ENCODE measurements at places on chromosomes 6 and 20.

- DNase-seq: no peak
Observed at GRCh38 chr6:75023634-75024033, 182.2 kb downstream of the COL12A1 start.

DNA sequence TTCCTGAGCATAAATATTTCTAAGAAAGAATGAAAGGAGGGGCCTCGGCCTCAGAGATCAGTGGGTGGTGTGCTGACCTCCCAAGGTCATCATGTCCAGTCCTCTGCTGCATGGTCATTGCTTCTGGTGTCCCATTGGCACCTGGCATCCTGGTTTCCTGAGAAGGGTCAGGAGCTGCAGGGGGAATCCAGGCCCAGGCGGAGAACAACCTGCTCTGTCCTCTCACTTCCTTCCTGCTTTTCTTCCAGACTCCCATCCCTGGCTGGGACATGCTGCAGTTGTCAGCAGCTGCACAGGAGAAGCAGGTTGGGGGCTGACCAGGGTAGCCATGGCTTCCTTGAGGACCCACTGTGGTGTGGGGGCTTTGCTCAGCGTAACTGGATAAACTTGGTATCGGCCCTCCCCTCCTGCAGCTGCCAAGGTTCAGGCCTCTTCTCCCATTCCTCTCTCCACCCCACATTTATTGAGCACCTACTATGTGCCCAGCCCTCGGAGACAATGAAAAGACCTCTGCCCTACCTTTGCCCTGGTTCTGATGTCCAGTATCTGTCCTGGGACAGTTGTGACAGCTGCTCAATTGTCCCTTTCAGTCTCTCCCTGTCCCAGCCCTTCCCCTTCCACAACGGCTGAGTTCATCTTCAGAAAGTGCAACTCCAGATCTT lies 155.2 kb downstream of the CEBPB start:
- no peak for DNase-seq

- DNase-seq: no peak
Observed at GRCh38 chr6:146581968-146582367, 16.8 kb upstream of the ADGB start.

DNA sequence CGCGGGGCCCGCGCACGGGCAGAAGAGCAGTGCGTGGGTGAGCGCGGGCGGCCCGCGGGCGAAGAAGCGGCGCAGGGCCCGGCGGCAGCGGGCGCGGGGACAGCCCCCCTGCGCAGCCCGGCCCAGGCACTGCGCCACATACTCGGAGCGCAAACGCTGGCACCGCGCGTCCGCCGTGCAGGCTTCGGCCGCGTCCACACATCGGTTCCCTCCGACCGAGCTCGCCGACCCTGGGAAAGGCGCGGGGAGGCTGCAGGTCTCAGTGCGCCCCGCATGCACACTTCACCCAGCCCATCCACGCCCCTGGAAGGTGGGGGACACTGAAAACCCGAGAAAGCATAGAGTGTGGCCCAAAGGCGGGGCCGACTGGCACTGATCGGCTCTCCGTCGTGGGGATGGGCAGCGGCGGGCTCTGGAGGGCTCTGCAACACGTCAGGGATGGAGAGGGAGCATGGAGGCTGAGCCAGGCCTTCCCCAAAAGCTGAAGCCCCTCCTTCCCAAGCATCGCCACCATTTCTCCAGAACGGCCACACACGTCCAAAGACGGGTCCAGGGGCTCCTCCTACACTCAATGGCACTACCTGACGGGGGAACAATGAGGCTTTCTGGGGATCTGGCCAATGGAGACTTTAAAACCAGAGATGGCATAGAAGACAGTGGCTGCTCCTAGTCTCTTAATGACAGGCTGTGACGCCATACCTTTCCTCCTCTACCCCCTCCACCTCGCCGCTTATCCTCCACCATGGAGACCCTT lies 2.0 kb downstream of the GFRA4 start:
- DNase-seq: no peak

GRCh38 chr6:30359276-30359675 lies 14.3 kb downstream of the RPP21 start:
- no peak for DNase-seq

DNA sequence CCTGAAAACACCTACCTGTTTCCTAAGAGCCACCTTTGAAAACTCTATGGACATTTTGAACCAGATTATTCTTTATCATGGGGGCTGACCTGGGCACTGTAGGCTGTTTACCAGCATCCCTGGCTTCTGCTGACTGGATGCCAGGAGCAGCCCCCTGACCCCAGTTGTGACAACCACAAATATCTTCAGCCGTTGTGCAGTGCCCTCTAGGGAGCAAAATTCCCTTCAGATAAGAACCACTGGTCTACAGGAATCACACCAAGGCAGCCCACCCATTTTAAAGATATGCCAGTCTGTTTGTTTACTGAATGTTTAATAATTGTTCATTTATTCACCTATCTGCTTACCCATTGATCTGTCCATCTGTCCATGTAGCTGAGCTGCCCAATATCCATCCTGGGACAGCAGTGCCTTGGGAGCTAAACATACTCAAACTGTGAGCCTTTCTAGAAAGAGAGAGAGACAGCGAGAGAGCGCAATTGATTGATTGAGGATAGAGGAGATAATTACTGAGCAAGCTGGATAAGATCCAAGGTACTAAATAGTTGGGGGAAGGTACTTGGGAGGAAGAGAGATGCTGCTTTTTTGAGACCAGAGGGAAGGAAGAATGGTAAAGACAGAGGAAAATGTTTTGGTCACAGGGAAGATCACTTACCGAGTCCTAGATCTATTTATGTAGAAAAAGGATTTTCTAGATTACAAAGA lies 276.8 kb downstream of the NRN1 start:
- no peak for DNase-seq

GRCh38 chr6:2900821-2901644 lies 2.1 kb downstream of the SERPINB9 start:
- no peak for DNase-seq

DNA sequence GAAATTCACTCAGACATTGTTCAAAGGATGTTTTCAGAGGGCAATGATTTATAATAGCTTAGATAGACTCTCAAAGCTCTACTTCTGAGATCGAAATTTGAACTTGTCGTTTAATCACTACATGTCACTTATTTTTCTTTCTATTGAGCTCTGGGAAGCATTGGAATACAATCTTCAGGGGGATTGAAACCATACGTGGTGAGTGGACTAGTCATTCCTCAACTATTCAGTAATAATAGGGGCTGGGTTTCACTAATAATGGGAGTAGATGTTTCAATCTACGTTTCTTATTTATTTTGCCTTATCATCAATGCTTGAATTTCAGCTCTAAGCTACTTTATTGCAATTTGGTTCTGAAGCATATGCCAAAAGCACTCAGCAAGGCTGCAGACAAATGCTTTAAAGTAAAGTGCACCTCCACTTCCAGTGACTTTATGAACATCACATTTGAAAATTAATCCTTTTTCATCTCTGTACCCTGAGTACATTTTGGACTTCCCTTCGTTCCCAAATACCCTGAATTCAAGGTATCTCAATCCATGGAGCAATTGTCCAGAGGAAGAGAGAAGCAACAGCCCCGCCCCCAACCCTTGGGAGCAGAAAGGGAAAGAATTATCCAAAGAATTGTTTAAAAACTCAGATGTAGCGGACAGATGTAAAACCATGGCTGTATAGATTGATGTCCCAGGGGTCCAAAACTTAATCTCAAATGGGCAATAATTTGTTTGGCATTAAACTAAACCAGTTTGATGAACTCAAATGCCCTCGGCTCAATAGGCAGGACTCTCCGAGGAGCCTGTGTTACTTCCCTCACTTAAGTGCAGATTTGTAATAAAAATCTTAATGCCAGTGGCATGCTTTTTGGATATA lies 68.1 kb downstream of the HFE start:
- DNase-seq: no peak

DNA sequence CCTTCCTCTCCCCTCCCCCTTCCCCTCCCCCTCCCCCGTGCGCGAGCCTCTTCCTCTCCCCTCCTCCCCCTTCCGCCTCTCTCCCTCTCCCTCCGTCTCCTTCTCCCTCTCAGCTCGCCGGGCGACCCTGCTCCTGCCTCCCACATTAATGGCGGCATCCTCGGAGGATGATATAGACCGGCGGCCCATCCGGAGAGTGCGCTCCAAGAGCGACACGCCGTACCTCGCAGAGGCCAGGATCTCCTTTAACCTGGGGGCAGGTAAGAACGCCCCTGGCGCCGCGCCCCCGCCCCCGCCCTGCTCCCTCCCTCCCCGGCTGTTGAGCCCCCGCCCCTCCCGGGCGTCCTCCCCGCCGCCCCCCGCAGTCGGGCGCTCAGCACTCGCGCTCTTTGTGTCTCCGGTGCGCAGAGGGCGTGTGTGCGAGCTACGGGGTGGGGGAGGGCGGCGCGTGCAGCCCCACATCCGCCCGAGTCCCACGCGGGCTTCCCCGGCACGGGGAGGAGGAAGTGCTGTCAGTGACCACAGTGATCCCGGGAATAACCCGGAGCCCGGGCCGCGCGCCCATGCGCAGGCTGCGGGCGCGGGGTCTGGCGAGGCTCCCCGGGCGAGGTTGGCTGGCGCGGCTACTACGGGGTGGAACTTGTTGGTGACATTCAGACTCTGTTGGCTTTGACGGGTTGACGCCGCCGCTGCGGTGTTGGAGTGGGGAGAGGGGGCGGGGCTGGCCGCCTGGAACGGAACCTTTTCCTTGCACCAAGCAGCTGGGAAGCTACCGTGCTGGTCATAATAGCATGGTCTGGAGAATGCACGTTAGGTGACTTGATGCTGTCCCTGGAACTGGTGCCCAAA lies 33.2 kb downstream of the PHACTR1 start:
- DNase-seq: no peak

DNA sequence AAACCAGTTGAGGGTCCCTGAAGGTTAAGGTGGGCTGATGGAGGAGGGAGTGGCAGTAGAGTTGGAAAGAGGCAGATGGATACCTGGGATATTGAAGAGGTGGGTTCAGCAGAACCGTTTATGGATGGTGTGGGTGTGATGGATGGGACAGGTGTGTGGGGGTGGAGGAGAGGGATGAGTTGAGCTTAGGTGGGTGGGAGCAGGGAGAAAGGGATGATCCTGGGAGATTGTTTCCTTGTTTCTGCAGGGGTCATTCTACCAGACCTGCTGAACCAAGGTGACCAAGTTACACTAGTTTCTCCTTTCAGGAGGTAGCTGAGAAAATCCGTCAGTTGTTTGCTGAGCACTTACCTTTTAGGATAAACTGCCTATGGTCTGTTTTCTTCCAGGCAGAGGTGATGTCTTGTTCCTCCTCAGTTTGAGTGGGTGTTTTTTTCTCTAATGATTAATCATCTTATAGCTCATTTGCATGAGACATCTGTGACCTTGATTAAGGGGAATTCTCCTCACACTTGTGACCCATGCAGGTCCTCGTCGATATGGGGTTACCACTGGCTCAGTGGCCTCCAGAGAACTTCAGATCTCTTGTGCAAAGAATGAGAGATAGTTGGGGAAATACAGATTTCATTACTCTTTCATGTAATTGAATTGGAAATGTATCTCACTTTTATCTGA lies 53.0 kb downstream of the FARS2 start:
- DNase-seq: no peak

DNA sequence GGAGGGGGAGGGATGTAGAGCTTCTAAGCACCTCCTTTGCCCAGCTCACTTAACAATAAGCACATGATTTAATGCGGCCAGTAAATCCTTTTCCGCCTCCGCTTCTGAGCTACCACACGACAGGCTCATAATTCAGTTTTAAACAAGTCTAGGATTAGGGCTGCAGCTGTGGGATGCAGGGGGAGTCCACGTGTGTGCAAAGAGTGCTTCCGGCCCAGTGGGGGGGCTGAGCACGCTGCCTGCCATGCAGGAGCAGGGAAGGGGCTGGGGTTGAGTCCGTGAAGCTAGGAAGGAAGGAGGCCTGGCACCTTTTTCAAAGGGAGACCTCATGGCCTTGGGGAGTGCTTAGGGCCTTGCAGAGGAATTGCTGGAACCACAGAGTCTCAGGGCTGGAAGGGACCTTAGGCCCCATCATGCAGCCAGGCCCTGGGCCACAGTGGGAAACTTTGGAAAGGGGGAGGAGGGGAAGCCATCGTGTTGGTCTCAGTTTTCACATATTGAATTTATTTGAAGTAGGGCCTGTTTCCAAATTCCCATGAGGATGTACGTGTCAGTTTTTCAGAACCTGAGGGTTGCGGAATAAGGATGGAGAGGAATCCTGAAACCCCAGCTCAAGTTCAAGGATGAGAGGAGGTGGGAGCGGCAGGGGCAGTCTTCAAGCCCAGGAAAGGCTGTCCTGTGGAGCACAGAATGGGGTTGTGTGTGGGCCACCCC lies 96.1 kb downstream of the VEGFA start:
- DNase-seq: no peak

GRCh38 chr6:52310932-52311331 lies 26.4 kb upstream of the MCM3 start:
- no peak for DNase-seq

DNA sequence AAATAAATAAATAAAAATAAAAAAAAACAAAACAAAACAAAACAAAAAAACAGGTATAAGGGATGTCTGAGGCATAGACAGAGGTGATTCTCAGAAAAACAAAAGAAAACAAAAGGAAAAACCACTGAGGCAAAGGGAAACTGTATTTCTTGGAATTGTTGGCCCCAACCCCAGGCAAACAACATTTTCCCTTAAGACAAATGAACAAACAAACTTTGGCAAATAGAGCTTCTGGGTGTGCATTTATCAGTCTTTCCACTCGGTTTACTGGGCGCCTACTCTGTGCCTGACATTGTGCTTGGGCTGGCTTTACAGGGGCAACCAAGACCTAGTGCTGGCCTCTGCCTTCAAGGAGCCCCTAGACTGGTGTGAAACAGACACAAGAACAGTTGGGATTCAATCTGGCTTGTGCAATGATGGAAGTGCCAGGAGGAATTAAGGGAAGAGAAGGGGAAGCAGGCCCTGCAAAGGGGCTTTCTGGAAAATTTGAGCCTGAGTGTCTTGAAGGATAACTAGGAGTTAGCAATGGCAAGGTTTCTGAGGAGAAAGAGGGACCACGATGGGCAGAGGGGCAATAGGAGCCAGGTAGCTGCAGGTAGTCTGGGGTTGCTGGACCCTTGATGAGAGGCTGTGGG lies 33.8 kb upstream of the IER3 start:
- DNase-seq: no peak

DNA sequence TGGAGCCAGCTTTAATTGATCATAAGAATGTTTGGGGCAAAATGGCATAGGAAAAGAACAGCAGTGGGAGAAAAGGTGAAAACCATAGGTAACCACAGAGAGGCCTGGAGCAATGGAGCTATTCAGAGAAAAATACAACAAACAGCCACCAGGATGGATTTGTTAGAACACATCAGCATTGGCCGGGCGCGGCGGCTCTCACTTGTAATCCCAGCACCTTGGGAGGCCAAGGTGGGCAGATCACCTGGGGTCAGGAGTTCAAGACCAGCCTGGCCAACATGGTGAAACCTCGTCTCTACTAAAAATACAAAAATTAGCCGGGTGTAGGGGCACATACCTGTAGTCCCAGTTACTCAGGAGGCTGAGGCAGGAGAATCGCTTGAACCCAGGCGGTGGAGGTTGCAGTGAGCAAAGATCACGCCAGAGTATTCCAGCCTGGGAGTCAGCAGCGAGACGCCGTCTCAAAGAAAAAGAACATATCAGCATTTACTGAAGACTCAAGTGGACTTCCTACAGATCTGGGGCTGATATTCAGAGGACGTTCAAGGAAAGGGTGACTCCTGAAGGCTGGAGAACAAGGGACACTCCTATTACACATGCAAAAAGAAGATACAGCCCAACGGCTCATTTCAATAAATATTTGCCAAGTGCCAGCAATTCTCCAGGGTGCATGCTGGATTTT lies 20.2 kb downstream of the SNHG17 start:
- no peak for DNase-seq

Measured in activated T-cell treated with anti-CD3 and anti-CD28 coated beads for 24 hours (primary cell).